Activated T-helper 1 cell treated with anti-CD3 and anti-CD28 coated beads, Interleukin-2, amount 50 U/mL, for 16 hours (primary cell): ENCODE measurements at places on chromosomes 11 and 22.

DNA sequence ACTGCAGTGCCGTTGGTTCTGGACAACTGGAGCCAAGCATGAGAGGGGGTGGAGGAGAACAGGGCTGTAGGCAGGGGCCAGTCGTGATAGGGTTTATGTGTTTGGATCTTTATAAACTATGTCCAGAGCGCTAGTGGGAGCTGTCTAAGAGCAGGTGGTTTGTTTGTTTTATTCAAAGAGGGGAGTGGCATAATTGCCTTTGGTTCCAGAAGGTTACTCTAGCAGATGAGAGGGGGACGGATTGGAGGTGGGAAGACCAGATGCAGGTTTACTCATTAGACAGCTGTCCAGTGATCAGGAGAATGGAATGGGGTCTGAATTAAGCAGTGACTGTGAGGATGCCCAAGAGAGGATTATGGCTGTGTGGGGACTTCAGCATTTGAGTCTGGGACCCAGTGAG, 109.3 kb upstream of the TBCEL start:
- DNase-seq: no peak

GRCh38 chr11:48538991-48539390, 50.4 kb downstream of the OR4A47 start:
- no peak for DNase-seq

- DNase-seq: no peak
Measured at GRCh38 chr22:32828561-32828960, 27.1 kb downstream of the TIMP3 start.

- DNase-seq: no peak
Measured at GRCh38 chr11:20840341-20840740, 171.0 kb downstream of the NELL1 start.

- DNase-seq: no peak
Measured at GRCh38 chr11:27465629-27466028, 7.0 kb downstream of the LGR4 start.
